Nucleus accumbens (tissue), 56 donors: ENCODE measurements at places on chromosomes 5 and 9.

DNA sequence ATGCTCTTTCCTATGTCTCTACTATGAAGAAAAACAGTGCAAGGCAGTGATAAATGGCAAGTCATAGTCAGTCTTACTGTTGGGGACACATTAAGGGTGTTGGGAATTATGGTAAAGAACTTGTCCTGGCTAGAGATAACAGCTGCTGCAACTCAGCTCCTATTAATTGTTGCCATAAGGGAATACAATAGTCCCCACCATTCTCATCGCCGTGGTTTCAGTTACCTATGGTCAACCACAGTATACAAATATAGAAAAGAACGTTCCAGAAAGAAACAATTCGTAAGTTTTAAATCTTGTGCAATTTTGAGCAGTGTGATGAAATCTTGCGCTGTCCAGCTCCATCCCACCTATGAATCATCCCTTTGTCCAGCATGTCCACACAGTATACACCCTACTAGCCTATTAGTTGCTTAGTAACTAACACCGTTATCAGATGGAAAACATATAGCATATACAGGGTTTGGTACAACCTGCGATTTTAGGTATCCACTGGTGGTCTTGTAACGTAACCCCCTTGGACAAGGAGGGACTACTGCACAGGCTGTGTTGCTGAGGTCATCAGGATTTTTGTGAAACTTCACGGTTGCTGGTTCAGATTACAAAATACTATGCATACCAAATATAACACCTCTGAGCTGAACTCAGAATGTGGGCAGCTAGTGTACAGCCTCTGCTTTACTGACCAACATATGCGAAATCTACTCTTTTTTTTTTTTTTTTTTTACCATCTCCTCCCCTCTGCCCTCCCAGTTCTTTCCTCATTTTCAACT is 53.5 kb downstream of the ZFR start:
- no peak for DNase-seq

GRCh38 chr5:8135742-8136141 is 266.8 kb downstream of the MTRR start:
- no peak for DNase-seq

GRCh38 chr9:96020792-96021550 is 145.5 kb downstream of the ERCC6L2 start:
- no peak for DNase-seq

DNA sequence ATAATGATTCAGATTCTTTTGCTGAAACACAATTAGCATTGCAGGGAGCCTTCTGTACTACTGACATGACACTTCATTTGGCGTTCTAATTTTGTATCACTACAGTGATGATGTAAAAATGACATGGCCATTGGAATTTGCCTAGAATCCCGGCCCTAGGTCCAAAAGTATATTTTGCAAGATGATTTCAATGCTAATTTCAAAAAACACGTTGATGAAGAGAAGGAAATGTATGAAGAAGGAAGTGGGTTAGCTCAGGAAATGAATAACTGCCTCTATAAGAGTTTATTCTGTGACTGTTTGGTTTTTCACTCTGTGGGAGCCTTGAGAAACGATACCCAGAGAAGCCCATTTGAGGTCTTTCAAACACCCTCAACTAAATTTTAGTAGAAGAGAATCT is 59.3 kb downstream of the OSTF1 start:
- DNase-seq: no peak

GRCh38 chr9:135222881-135223760 is 135.7 kb downstream of the OLFM1 start:
- DNase-seq: no peak

- no peak for DNase-seq
These were observed 14.1 kb upstream of the GPR150 start for GRCh38 chr5:95605786-95606185.

GRCh38 chr5:1167361-1167727 is 34.1 kb upstream of the SLC6A19 start:
- no peak for DNase-seq

DNA sequence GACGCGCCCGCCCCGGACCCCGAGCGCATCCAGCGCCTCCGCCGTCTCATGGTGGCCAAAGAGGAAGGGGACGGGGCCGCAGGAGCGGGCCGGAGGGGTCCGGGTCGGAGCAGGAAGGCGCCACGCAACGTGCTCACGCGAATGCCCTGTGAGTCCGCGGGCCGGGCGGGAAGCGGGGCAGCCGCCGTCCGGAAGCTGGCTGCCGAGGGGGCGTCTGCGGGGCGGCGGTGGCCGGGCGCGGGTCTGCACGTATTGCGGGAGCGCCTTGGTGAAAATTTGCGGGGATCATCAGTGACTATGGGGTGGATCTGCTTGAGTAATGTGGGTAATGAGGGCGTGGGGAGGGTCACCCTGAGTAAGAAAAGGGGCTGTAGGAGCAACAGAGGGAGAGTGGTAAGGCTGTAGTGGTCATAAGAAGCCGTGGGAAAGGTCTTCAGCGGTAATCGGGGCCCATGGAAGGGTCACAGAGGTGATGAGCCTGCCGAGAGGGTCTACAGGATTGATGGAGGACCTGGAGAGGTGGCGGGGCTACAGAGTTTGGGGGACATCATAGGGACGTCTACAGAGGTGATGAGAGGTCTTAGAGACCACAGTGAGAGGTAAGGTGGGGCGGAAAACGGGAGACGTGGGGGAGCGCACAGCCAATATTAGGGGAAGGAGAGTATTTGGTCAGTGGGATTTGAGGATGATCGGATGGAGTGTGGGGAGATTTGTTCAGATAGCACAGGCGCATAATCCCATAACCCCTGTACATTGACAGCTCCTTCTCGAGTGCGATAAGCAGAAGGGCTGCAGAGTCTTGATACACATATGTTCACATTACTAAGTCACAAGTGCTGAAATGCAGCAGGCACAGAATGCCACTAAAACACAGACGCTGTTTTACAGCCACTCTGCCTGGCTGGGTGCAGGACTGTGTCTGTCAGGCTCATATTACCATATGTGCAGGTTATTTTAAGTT is 819 bp downstream of the LSM11 start:
- DNase-seq: no peak

DNA sequence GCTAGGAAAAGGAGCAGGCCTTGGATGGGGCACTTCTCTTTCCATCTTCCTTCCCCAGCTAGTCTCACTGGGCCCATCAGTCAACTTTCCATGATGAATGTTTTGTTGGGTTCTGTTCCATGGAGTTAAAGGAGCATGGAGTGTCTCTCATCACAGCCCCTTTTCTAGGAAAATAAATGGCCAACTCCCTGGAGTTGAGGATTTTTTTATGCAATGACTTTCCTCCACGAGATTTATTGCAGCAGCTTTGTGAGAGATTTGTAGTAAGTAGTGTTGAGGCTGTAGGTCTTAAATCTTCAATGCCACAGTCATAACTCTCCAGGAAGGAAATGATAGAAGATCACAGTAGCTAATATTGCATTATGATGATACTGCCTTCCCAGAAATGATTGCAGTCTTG is 45.6 kb upstream of the SLC44A1 start:
- no peak for DNase-seq

GRCh38 chr5:66312266-66312665 is 168.2 kb downstream of the SREK1 start:
- no peak for DNase-seq

GRCh38 chr5:103589357-103589756 is 26.8 kb upstream of the NUDT12 start:
- DNase-seq: no peak

GRCh38 chr5:10250806-10251276 is 761 bp downstream of the CCT5 start:
- DNase-seq: no peak

- no peak for DNase-seq
These were observed 478.8 kb downstream of the CETN3 start for GRCh38 chr5:89930591-89931392.

GRCh38 chr5:65041296-65042158 is 272.8 kb downstream of the CWC27 start:
- DNase-seq: no peak

DNA sequence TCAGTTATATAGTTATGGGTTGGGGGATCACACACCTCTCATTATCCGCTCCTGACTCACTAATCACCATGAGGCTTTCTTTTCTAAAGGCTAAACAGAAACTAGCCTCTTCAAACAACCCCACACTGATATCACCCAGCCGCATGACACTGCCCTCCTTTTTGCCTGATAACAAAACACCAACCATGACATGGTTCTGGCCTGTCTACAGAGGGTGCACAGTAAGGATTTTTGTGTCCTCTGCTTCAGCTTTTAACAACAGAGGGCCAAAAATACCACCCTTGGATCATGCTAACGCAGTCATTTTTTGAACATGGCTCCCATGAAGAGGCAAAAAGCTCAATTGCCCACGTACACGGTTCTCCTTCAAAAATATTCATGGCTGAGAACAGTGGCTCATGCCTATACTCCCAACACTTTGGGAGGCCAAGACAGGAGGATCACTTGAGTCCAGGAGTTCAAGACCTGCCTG is 4.0 kb downstream of the CMBL start:
- no peak for DNase-seq

DNA sequence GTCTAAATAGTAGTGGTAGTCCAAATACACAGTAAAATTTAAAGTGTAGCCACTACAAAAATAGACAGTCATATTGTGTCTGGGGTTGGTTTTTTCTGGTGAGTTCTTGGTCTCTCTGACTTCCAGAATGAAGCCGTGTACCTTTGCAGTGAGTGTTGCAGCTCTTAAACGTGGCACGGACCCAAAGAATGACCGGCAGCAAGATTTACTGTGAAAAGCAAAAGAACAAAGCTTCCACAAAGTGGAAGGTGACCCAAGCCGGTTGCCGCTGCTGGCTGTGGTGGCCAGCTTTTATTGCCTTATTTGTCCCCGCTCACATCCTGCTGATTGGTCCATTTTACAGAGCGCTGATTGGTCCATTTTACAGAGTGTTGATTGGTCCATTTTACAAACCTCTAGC is 188.7 kb downstream of the ZNF608 start:
- DNase-seq: no peak

GRCh38 chr9:69308206-69308931 is 16.6 kb upstream of the ENTREP1 start:
- no peak for DNase-seq

GRCh38 chr5:76503929-76504328 is 100.8 kb downstream of the IQGAP2 start:
- no peak for DNase-seq

DNA sequence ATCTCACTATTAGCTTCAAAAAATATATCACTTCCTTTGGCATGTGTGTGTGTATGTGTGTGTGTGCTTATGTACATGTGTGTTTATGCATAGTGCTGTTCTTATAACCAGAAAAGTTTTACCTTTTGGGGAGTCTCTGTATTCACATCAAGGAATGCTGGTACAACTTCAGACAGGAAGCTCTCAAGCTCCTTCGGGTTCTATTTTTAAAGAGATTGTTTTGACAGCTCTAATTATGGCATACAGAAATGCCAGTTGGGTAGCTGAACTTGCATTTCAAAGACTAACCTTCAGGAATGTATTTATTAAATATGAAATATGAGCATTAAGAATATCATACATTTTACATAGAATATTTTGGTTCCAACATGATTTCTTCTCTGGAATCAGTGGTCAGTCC is 163.1 kb downstream of the DTWD2 start:
- DNase-seq: no peak

- no peak for DNase-seq
These were observed 130.4 kb upstream of the RAI14 start for GRCh38 chr5:34525761-34526160.

- no peak for DNase-seq
These were observed 109.1 kb upstream of the PTGER4 start for GRCh38 chr5:40570408-40571129.

- DNase-seq: no peak
These were observed 5.5 kb upstream of the DNAJC21 start for GRCh38 chr5:34923694-34924461.
